ENCODE measurements at places on chromosomes 7 and 10.

DNA sequence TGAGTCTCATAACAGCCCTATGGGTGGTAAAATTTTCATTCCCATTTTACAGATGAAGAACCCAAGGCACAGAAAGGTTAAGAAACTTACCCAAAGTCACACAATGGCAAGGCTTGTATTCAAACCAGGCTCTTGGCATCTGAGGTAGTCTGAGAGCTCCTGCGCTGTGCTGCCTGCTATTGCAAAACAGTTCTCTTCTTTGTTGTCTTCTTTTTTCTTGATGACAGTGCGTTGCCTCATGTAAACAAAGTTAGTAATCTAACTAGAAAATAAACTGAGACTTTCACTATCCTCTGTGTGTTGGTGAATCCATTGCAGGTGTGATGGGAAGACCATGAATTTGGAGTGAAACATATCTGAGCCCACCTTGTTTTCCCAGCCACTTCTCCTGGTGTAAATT, 240.8 kb downstream of the PTEN start:
- no peak for DNase-seq

GRCh38 chr10:121999301-121999700, 10.3 kb downstream of the TACC2 start:
- DNase-seq = no peak

DNA sequence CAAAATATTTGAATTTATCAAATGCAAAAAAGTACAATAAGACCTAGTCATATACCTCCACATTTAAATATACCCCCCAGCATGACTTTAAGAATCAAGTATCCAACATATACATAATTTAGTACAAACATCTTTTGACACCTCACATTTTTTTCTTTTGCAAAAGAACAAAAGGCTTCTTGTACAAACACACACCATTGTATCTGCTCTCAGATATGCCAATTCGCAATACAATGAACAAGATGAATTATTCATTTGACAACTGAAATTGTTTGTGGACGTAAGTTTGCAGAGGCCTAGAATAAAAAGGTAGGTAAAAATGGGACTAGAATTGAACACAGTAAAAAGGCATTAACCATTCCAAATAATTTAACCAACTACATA, 154.4 kb downstream of the CACNA2D1 start:
- DNase-seq = no peak

GRCh38 chr7:2231992-2232765, 566 bp downstream of the MAD1L1 start:
- DNase-seq = no peak

DNA sequence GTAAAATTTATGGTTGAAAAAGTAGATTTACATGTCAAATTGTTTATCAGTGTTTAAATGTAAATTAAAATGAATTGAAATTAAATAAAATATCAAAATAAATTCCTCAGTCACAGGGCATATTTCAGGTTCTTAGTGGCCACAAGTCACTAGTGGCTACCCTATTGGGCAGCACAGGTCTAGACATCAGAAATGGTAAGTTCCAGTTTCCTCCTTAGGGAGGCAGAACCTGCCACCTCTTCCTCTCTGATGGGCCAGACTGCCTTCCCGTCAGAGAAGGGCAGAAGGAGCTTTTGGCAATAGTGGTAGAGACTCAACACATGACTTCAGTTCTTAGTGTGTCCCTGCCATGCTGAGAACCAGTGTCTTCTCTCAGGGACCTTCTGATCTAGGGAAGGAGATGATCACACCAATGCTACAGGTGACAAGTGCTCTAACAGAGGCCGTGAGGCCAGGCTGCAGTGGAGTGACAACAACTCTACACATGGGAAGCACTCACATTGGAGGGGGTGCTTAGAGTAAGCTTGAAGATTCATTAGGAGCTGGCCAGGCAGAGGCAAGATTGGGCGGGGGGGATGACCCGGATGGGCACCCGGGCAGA, 14.4 kb upstream of the PCBD1 start:
- DNase-seq = no peak

DNA sequence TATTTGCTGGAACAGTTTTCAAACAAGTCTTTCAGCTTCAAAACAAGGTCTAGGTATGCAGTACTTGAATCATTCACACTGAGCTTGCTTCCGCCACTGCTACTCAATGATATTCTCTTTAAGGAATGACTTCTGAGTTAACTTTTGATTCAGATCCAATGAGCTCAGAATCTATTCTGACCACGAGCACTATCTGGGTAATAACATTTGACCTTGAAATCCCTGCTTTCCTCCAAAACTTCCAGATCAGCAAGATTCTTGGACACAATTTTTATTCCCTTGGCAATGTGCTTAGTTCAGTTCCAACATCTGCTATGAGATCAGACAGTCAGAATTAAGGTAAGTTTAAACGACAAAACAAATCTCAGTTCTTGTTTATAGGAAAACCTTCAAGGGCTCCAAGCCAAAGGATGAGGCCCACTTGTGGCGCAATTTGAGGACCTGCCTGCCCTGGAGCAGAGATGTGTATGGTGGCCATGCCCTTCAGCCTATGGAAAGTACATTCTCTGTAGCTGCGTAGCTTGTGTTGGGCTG, 87.2 kb downstream of the RNF216 start:
- no peak for DNase-seq

- DNase-seq = no peak
These were observed 48.7 kb downstream of the COL13A1 start for GRCh38 chr10:69850440-69850839.

DNA sequence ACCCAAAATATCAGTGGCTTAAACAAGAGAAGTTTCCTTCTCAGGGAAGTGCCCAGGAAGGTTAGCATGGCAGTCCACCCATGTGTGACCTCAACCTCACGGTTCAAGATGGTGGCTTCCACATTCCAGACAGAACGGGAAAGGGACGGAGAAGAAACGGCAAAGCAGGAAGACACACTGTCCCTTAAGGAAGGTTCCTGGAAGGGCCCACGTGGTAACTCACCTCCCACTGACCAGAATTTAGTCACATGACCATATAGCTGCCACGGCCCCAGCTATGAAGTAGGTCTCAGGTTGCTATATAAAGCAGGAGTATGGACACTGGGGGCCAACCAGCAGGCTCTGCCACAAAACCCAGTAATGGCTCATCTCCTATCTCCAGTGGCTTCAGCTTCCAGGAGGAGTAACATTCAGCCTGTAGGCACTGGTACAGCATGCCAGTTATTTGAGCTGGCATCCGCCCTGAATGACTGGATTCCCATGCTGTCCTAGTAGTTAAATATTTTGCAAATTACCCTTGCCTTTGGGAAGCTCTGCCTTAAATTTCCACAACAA, 278.5 kb upstream of the KLF14 start:
- no peak for DNase-seq

DNA sequence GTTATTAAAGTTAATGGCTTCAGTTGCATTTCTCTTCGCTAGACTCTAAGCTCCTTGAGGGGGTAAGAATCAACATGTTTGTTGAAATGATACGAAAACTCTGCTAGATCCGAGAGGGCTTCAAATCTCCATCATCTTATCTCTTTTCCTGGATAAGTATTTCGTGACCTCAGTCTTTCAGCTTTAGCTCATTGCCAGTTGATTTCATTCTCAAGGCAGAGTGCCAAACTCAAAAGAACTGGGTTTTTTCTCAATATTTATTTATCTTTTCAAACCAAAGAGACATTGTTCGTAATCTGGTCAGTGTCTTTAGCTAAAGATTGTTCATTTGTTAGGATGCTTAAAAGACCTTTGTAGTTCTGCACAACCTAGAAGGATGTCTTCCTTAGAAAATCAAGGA, 108.9 kb downstream of the ARID5B start:
- DNase-seq = no peak

GRCh38 chr10:64896582-64896981, 1375.4 kb downstream of the REEP3 start:
- DNase-seq = no peak

- DNase-seq = no peak
These were observed 157.5 kb downstream of the SLIT1 start for GRCh38 chr10:97028126-97028831.

DNA sequence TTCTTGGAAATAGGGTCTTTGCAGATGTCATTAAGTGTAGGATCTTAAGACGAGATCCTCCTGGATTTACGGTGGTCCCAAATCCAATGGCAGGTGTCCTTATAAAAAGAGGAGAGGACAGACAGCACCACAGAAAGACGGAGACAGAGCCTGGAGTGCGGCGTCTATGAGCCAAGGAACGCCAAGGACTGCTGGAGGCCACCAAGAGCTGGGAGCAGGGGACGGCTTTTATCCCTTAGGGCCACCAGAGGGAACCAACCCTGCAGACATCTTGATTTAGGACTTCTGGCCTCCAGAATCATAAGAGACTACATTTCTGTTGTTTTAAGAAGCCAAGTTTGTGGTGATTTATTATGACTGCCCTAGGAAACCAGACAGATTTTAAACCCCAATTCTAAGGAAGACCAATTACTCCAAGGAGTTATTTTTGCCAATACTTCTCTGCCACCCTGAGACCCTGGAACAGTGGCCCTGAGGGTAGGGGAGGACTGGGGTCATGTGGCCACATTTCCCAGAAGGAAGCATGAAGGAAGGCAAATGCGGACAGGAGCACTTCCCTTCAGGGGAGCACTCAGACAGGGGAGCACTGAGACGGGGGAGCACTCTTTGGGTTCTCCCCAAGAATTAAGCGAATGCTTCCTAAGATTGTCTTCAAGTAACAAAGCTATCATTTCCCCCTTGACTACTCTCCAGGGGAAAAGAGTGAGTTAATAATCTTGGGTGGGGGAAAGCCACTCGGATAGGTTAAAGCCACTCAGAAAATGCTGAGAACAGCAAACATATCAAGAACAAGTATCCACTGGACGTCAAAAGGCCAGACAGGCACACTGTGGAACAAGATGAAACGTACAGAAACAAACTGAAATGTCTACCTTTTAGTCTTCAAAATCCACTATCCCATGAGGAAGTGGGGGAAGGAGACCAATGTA, 67.5 kb downstream of the CHST15 start:
- DNase-seq = no peak

- DNase-seq = no peak
These were observed 16.5 kb downstream of the ATE1 start for GRCh38 chr10:121911421-121911697.

DNA sequence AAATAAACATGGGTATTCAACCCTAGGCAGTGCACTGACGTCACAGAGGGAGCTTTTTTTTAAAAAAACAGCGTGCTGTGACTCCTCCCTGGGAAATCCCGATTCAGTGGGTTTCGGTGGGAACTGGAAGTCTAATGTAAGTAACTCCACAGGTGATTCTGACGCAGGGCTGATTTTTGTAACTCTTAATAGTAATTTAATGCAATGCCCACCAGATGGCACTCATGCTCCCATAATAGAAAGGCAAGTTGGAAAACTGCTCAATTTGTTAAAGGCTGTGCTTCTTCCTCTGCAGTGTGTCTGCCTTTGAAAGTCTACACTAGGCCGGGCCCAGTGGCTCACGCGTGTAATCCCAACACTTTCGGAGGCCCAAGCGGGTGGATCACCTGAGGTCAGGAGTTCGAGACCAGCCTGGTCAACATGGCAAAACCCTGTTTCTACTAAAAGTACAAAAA, 10.9 kb upstream of the RSU1 start:
- DNase-seq = peak; percentile 11

GRCh38 chr7:156178214-156178613, 366.0 kb upstream of the SHH start:
- no peak for DNase-seq

DNA sequence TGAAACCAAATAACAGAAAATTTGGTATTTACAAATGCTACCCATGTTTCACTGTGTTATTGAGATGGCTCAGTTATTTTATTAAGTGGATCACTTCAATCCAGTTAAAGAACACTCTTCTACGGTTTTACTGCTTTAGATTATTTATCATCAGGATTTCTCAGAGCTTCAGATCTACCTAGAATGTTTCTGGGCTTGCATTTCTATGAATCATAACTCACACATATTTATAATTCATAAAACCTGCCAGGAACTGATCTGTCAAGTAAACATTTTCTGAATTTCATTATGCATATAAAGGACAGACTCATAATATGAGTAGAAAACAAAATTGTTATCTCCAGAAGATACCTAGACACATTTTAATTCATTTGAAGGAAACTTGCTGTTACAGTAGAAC, 1172.3 kb upstream of the LRRTM3 start:
- DNase-seq = no peak

- no peak for DNase-seq
These were observed 452.6 kb downstream of the SUGCT start for GRCh38 chr7:40587419-40587818.

DNA sequence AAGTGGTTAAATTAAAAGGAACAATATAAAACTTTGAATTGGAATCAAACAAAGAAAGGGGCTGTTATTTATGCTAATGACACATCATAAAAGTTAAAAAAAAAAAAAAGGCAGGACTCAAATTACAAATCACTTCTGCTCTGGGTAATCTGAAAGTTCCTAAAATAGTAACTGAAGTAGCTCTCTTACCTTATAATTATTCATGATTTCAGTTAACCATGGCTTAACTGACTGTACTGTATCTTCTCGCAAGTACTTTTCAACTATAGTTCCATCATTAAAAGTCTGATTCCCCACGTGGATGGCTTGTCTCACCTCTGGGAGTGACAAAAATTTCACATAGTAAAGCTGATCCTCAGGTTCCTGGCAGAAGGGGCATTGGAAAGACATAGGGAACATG, 82.5 kb downstream of the CPVL start:
- DNase-seq = no peak

- no peak for DNase-seq
These were observed 171.9 kb downstream of the HDAC9 start for GRCh38 chr7:18667466-18667865.
